ENCODE measurements at places on chromosomes 3 and 15. TPM values are rescaled to one million over a fixed set of nuclear protein-coding genes. Genes with fewer than 3 reads are reported as not detected.

The ACP3 gene
- 0.59 TPM for total RNA-seq

The CMTM8 gene
- total RNA-seq, result not detected

The LRTM1 gene
- 1.6 TPM for total RNA-seq

The ALPK3 gene
- 0.12 TPM for total RNA-seq

The RSRC1 gene
- total RNA-seq, result 65.3 TPM

The GASK1A gene
- total RNA-seq, result not detected

The SSUH2 gene
- 1.5 TPM for total RNA-seq

The CYP8B1 gene
- total RNA-seq, result not detected

The CPNE9 gene
- not detected for total RNA-seq

The UPK1B gene
- not detected for total RNA-seq

The ROBO2 gene
- total RNA-seq, result not detected

The EPHA3 gene
- 0.20 TPM for total RNA-seq

The CLDN11 gene
- total RNA-seq, result 32.3 TPM

The GRIP2 gene
- not detected for total RNA-seq

The SEMA3G gene
- total RNA-seq, result 0.12 TPM

Measured in RPMI7951 (cell line).